ENCODE measurements at places on chromosomes 4 and X. TPM values are rescaled to one million over a fixed set of nuclear protein-coding genes. Genes with fewer than 3 reads are reported as not detected.

GRCh38 chr4:87738483-87738882 lies 60.9 kb upstream of the IBSP start:
- H3K4me1 ChIP-seq, result no peaks in the 10 kb centered on the region
- H3K4me3 ChIP-seq, result no peak overlapping the region
- H3K27ac ChIP-seq, result no peak overlapping the region
- no peaks in the 10 kb centered on the region for H3K36me3 ChIP-seq
- H3K27me3 ChIP-seq, result peaks cover 8% of the 10 kb centered on the region

Gene SLC16A2
- total RNA-seq, result not detected

- no peak for DNase-seq
- H3K36me3 ChIP-seq, result peaks cover 8% of the 10 kb centered on the region
- peaks cover 53% of the 10 kb centered on the region for H3K4me1 ChIP-seq
- peak overlapping the region; percentile 2 for H3K27ac ChIP-seq
- no peaks in the 10 kb centered on the region for H3K27me3 ChIP-seq
These were observed 3.0 kb downstream of the RBPJ start for GRCh38 chr4:26323821-26324220.

GRCh38 chr4:15238720-15239119 lies 189.1 kb upstream of the C1QTNF7 start:
- H3K27ac ChIP-seq, result no peak overlapping the region
- no peaks in the 10 kb centered on the region for H3K36me3 ChIP-seq
- H3K4me3 ChIP-seq, result no peak overlapping the region
- H3K4me1 ChIP-seq, result peaks cover 7% of the 10 kb centered on the region
- peaks cover 9% of the 10 kb centered on the region for H3K27me3 ChIP-seq

GRCh38 chr4:3765271-3766035 lies 732 bp upstream of the ADRA2C start:
- peaks cover 35% of the 10 kb centered on the region for H3K27me3 ChIP-seq
- no peak for DNase-seq
- peaks cover 3% of the 10 kb centered on the region for H3K36me3 ChIP-seq
- no peak overlapping the region for H3K4me3 ChIP-seq
- peaks cover 8% of the 10 kb centered on the region for H3K4me1 ChIP-seq
- H3K27ac ChIP-seq, result no peak overlapping the region
